A172 (cell line): ENCODE measurements at places on chromosomes 5 and 9. TPM values are rescaled to one million over a fixed set of nuclear protein-coding genes. Genes with fewer than 3 reads are reported as not detected.

- no peak for DNase-seq
These were observed 13.4 kb downstream of the RABL6 start for GRCh38 chr9:136820971-136821825.

NOP16 gene
- total RNA-seq: 37.9 and 41.4 TPM in 2 replicates

DNA sequence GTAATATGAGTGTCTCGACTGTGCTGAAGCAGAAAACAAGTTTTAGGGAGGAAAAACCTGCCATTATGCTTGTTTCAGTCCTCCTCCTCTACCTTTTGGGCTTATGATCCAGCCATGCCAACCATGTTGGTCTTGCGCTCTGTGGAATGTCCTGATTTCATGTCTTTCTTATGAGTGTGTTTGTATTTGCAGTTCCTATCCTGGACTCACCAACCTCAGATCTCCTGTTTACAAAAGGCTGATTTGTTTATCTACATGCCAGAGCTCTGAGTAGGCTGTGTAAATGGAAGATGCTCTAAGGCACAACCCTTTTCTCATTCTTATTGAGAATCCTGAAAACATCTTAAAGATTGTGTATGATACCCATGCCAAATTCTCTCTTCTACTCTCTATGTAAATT, 138.6 kb downstream of the ARHGEF28 start:
- peak; percentile 74 for DNase-seq

SHISAL2B gene
- total RNA-seq: not detected in 2 replicates

DNA sequence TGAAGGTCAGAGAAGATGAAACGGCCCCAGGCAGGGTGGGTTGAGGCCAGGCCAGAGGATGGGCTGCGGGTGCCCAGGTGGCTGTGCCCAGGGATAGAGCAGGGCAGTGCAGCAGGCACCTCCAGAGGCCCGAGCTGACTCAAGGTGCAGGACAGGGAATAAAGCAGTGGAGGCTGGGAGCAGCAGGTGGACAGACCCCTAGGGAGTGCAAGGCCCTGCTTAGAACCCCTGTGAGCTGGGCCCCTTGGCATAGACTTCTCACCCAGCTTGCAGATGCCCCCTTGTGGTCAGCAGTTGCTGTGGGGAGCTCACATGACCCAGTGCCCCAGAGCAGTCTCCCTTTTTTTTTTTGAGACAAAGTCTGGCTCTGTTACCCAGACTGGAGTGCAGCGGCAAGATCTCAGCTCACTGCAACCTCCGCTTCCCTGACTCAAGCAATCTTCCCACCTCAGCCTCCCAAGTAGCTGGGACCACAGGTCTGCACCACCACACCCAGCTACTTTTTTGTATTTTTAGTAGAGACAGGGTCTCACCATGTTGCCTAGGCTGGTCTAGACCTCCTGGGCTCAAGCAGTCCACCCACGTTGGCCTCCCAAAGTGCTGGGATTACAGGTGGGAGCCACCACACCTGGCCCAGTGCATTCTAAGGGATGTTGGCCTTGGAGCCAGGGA, 118.8 kb downstream of the WNK2 start:
- DNase-seq: peak; percentile 35

PIP5KL1 gene
- 1.6 and 3.4 TPM in 2 replicates for total RNA-seq

GRCh38 chr9:110700953-110701352, 32.4 kb downstream of the MUSK start:
- peak; percentile 54 for DNase-seq

PPP1R2B gene
- total RNA-seq: 0.05 TPM in 1 of 2 replicates, not detected in the other

DNA sequence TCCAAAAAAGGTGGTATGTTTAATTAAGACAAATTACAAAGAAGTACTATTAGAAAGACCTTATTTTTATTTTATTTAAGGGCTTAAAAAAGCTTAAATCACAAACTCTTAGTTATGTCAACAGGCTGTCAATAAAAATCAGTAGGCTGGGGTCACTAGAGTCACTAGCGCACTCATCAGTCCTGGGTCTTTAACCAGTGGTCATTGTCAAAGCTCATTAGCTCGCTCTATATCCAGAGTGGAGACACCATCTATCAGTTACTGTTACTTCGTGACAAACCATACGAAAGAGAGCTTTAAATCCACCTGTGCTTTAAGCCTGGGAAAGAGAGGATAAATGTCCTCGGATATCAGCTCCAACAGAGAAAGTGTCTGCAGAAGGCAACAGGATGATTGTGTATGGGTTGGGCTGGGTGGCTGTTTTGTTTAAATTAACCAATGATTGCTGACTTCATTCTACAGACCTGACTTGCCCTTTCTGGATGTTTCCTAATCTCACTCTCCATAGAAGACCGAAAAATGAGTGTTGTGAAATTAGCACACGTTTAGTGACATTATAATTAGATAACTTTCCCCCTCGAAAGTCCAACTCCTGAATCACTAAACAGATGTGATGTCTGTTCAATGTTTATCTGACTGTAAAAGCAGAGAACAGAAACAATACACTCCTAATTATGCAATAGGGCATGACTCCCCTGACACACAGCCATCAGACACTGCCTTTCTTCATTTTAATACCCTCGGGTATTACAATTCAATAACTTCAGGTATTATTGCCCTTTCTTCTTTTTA, 123.6 kb upstream of the TNPO1 start:
- DNase-seq: no peak
